Stimulated activated CD4-positive, alpha-beta T cell treated with anti-CD3 and anti-CD28 coated beads, Interleukin-2, amount 100 ng/mL, for 24 hours (primary cell): ENCODE measurements at places on chromosomes 7 and 10.
A peak's percentile ranks its signal among the peaks of the same experiment; 100 is the strongest.

GRCh38 chr7:3304131-3304530 lies 3.1 kb downstream of the SDK1 start:
- DNase-seq = no peak

GRCh38 chr10:102870221-102870620 lies 951 bp downstream of the AS3MT start:
- no peak for DNase-seq

- DNase-seq = no peak
Measured at GRCh38 chr7:37657816-37658215, 25.8 kb upstream of the GPR141 start.

- DNase-seq = no peak
Measured at GRCh38 chr10:32111585-32111984, 55.4 kb upstream of the KIF5B start.

DNA sequence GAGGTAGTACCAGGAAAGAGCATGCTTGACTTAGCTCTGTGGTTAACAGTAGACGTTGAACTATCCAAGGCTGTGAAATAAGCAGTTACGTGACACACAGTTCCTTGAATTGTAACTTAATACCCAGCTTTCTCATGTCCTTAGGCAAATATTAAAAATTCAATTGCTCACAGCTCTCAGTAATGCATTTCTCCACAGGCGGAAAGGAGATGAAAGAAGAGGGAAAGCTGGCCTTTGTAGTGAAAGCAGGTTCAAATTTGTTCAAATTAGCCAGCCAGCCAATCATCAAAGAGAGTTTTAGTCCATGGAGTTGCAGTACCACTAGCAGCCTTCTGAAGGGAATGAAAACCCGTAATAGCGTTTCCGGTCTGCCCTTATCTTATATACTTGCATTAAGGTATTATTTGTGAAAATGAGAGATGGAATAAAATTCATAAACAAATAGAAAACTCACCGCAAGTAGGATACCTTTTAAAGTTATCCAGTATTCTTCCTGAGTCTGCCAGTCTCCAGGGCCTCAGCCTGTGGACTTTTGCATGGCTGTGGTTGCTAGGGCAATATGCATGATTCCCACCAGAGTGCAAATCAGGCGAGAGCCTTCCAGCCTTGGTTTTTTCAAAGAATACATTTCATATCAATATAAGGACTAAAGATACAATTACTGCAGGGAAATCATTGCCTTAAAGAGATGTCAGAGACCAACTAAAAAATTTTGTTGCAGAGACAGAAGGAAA lies 795.5 kb downstream of the TNS3 start:
- no peak for DNase-seq

- no peak for DNase-seq
Measured at GRCh38 chr7:78090616-78091015, 292.0 kb downstream of the PHTF2 start.

DNA sequence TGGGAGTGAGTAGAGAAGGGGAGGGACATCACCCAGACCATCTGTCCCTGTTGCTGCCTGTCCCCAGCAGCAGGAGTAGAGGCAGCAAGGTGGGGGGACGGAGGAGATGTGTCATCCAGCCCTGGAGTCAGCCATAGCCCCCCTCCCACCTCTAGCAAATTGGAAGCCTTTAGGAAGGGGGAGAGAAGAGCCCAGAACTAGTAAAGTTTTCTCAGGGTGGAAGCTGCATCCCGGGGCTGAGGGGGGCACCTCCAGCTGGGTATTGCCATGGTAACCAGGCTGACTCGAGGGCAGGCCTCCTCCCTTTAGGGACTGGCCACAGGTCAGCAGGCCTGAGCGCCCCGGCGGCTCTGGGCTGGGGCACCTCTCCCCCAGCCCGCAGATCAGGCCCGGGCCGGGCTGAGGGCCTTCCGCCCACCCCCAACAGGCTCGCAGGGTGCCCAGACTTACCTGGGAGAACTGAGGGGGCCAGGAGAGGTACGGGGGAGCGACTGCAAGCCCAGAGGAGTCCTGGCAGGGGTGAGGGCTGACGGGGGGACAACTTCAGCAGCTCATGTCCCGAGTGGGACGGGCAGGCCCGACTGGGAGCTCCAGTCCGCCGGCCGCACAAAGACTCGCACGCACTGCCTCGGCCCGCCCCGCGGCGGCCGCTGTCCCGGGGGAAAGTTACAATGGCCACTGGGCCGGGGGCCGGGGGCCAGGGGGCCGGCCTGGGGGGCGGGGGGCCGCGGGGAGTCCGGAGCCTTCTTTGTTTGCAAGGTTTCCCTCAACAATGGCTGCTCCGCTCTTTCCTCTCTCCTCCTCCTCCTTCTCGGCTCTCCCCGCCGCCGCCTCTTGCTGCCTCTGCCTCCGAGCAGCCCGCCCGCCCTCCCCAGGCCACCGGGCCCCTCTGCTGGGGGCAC lies 6.0 kb downstream of the LDB1 start:
- peak; percentile 24 for DNase-seq

- DNase-seq = no peak
Measured at GRCh38 chr7:82566752-82567151, 123.2 kb upstream of the CACNA2D1 start.

- peak; percentile 74 for DNase-seq
Measured at GRCh38 chr7:157432957-157433576, 96.3 kb downstream of the DNAJB6 start.

DNA sequence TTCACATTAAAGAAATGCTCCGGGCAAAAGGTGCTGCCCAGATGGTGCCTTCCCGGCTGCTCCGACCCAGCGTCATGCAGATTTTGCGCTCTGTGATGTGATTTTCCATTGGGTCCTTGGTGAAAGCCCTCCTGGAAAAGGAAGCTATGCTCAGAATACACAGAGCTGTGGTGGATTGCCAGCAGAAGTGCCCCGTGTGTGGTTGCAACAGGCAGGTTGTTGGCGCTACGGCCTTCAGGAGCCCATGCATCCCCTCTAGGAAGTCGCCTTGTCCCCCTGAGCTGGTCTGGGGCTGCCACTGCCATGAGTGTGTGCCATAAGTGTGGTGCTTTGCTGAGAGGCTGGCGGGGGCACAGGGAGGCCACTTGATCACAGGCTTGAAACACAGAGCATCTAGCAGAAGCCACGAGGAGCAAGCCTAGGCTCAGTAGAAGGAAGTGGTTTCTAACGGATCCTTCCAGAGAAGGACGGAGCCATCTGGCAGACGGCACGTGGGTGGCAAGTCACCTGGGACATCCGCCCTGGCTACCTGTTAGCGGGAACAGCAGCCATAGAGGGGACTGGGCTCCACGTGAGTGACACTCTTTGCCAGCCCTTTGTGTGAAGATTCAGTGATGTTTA lies 210.9 kb downstream of the CUX1 start:
- no peak for DNase-seq

- DNase-seq = no peak
Measured at GRCh38 chr7:26699766-26700165, 164.6 kb downstream of the SKAP2 start.

GRCh38 chr7:66549466-66549865 lies 79.2 kb upstream of the KCTD7 start:
- no peak for DNase-seq

DNA sequence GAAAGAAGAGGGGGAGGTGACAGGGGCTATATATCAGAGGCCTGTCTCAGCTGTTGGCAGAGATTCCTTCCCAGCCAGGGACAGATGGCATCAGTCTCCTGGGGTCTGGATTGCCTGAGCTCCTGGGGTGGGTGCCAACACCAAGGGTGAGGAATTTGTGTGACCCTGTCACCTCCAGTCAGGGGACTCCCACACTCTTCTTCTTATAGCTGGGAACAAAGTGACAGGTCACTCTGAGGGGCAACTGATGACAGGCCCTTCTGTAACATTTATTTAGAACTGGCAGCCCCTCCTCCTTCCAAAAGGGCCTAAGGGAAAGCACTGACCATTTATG lies 53.7 kb upstream of the DUSP5 start:
- DNase-seq = no peak

- DNase-seq = no peak
Measured at GRCh38 chr7:15685358-15686294, 857 bp downstream of the MEOX2 start.

DNA sequence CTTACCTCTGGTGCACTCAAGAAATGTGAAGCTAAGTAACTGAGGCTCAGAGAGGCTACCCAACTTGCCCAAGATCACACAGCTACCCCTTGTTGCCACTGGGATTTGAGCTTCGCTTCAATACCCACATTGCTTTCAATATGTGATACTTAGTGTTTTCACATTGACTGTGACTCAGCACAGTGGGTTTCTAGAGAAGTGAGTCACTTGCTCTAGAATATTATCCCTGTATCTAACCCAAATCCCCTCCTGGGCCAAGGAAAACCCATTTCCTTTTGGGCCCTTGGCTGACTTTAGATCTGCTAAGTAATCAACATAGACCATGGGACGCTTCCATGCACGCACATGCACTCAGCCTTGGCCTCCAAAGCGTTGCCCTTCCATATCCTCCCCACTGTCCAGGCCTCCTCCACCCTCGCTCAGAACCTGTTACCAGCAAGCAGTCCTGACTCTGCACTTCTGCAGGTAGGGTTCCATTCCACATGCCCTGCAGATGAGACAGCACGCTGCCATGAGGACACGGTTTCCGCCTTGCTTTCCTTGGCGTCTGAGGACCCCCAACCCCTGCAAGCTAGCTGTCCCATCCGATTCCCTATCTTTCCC lies 87.7 kb upstream of the CHST15 start:
- DNase-seq = no peak

DNA sequence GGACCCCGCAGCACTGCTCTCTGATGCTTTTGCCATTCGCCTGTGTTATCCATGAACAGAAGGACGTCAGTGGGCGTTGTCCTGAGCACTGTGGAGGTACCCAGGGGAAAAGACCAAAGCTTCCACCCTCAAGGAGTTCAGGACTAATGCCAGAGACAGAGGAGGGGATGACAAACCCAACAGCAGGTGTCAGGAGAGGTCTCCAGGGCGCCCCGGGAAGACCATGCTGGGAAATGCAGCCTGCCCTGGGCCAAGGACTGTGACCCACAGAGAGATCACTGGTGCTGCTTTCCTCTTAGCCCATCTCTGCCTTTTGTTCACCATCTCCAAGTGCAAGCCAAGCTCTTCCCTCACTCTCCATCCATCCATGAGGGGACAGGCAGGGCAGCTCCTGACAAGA lies 166.8 kb upstream of the PFKP start:
- no peak for DNase-seq

DNA sequence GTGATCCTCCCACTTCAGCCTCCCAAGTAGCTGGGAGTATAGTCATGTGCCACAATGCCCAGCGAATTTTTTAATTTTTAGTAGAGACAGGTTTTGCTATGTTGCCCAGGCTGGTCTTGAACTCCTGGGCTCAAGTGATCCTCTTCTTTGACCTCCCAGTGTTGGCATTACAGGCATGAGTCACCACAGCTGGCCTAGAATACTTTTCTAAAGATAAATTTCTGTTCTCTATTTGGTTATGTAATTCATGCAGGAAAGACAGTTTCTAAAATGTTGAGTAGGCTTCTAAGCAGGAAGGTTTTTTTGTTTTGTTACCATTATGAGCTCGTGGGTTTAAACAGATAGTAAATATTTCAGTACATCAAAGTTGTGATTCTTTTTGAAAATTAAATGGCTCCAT lies 5.0 kb downstream of the RBAK start:
- no peak for DNase-seq

DNA sequence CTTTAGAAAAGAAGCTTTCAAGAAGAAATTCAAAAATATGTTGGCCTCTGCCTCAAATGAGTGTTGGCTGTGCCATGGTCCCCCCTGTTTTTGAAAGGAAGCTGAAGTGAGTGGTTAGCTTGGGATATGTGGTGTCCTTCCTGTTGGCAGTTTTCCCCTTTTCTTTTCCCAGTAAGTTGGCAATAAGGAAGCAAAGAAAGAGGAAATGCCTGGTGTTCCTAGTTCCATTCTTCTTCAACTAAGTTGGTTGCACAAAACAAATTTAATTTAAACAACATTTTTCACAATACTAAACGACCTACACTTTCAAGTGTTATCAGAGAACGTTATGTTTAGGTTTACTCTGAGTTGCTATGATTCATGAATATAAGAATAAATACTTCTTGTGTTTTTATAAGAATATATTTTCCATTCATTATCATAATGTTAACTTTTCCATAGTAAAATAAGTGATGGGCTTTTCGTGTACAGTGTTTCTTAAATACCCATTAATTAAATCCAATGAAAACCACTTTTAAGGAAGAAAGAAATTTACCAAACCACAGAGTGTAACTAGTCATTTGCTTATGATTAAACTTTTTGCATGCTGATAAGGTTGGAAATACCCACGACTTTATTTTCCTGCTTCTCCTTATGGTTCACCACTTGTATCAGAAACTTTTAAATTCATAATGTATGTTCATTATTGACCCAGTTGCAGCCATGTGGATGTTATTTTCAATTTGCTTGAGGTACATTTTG lies 7.7 kb downstream of the HDAC9 start:
- no peak for DNase-seq

DNA sequence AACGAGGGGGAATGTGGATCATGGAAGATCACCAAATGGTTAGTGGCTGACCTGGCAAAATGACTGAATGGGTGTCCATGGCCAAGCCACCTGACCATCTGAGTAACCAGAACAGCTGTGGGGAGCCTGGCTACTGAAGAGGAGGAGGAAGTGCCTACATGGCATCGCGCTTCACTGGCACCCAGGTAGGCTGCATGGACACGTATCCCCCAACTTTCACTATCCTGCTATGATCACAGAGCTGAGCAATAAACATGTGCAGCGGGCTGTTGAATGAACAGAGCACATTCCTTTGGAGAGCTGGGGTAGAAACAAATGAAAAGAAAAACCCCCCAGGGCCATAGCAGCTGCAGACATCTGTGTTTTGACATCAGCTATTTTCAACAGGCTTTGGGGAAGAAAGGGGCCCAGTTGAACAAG lies 6.5 kb downstream of the AKR1B1 start:
- no peak for DNase-seq

GRCh38 chr7:128446306-128446705 lies 9.4 kb upstream of the HILPDA start:
- no peak for DNase-seq

GRCh38 chr7:155228459-155228845 lies 69.2 kb upstream of the INSIG1 start:
- DNase-seq = no peak

DNA sequence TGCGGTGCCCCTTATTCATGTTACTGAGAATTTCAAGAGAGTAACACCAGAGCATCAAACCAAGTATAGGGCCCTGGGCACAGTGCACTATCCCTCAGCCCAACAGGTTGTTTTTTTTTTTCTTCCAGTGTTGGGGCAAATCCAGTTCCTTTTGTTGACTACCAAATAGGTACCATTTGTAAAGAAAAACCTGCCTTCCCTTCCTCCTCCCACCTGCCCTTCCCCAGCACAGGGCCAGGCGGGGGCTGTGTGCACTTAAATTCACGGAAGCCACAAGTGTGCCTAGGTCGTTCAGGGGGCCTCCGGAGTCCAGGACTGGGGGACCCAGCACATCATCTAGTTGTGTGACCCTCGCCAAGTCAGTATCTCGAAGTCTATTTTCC lies 595 bp upstream of the SFXN4 start:
- no peak for DNase-seq

- DNase-seq = no peak
Measured at GRCh38 chr10:34295142-34295548, 520.0 kb downstream of the PARD3 start.

- DNase-seq = peak; percentile 14
Measured at GRCh38 chr7:43771573-43771972, 13.1 kb downstream of the BLVRA start.
